NCI-H187 treated with DMSO at 0.1 percent for 48 hours (cell line): ENCODE measurements at places on chromosomes 12 and 14.

GRCh38 chr14:31893221-31893757 is 183.8 kb upstream of the ARHGAP5 start:
- no peak for DNase-seq

DNA sequence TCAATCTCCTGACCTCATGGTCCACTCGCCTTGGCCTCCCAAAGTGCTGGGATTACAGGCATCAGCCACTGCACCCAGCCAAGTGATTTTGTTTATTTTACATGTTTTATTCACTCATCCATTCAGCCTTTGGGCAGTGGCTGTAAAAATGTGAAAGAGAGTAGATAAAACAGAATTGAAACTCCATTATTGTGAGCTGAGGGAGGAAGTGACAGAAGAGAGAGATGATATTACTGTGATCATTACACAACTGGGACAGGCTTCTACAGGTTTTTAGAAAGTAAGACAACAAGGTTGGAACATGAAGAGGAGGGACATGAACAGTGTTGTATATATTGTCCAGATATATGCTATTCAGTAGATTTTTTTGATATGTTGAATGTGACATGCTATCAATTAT is 25.0 kb downstream of the CREBL2 start:
- DNase-seq: no peak

GRCh38 chr12:50387972-50388478 is 8.4 kb downstream of the FAM186A start:
- no peak for DNase-seq

- no peak for DNase-seq
Measured at GRCh38 chr14:77208291-77208978, 26.8 kb downstream of the TMEM63C start.

DNA sequence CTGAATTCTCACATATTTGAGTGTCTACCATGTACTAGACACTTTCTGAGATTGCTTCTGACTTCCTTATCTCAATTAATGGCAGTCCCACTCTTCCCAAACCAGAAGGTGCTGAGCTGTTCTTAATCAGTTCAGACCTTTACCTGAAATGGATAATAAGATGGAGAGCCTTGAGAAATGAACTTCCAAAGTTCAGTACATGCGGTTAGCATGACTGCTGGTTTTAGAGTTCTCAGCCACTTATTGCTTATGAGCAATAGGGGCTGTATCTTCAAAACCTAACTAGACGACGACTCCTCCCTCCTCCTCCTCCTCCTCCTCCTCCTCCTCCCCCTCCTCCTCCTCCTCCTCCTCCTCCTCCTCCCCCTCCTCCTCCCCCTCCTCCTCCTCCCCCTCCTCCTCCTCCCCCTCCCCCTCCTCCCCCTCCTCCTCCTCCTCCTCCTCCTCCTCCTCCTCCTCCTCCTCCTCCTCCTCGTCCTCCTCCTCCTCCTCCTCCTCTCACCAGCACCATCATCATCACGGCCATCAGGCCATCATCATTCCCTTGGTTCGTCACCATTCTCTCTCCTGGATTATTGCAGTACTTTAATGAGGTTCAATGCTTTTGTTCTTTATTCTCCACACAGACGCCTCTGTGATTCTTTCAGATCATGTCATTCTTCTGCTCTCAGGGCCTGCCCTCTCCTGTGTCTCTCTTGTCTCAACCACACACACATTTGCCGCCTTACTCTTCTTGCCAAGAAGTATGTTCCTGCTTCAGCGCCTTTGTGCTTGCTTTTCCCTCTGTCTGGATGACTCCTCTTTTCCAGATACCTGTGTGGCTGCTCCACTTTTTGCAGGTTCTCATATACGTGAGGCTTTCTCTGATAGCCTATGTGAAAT is 2.7 kb downstream of the PCNX1 start:
- no peak for DNase-seq

GRCh38 chr12:28192125-28192524 is 1.9 kb downstream of the CCDC91 start:
- no peak for DNase-seq
